ENCODE measurements at places on chromosomes 13 and 19.

DNA sequence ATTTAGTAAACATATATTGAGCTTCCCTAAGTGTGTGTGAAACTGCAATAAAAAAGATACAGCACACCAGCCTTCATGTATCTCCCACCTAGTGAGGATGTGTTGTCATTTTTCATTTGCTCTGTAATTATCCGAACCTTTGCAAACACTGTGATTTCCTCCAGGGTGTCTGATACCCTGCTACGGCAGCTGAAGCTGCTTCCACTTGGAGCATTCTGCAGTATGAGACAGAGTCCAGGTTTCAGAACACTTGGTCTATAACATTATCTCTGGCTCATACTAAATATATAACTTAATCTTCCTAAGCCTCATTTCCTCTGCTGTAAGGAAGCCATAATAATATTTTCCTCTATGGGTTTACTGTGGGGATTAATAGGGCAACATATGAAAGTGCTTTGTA is 1338.1 kb upstream of the SLC10A2 start:
- DNase-seq, result no peak

DNA sequence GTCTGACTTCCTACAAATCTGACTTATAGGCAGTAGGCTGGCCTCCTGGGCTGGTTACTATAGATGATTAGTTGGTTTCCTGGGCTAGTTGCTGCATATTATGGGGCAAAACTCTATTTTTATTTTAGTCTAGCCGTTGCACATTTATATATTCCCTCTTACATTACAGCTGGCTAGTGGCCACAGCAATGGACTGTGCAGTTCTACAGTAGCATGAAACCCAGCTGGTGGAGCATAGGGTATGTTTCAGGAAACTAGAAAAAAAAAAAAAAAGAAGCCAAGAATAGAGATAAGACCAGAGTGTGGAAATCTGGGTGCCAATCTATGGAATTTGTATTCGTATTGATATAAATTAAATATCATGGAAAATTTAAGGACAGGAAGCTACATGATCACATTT is 304.4 kb upstream of the NBEA start:
- no peak for DNase-seq

GRCh38 chr13:28316836-28317235 is 178.1 kb downstream of the FLT1 start:
- DNase-seq, result no peak

DNA sequence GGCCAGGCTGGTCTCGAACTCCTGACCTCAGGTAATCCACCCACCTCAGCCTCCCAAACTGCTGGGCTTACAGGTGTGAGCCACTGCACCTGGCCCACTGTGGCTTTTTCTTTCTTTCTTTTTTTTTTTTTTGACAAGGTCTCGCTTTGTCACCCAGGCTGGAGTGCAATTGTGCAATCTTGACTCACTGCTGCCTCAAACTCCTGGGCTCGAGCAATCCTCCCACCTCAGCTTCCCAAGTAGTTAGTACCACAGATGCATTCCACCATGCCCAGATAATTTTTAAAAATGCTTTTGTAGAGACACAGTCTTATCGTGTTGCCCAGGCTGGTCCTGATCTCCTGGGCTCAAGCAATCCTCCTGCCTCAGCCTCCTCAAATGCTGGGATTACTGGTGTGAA is 12.1 kb upstream of the FCGBP start:
- DNase-seq, result no peak

DNA sequence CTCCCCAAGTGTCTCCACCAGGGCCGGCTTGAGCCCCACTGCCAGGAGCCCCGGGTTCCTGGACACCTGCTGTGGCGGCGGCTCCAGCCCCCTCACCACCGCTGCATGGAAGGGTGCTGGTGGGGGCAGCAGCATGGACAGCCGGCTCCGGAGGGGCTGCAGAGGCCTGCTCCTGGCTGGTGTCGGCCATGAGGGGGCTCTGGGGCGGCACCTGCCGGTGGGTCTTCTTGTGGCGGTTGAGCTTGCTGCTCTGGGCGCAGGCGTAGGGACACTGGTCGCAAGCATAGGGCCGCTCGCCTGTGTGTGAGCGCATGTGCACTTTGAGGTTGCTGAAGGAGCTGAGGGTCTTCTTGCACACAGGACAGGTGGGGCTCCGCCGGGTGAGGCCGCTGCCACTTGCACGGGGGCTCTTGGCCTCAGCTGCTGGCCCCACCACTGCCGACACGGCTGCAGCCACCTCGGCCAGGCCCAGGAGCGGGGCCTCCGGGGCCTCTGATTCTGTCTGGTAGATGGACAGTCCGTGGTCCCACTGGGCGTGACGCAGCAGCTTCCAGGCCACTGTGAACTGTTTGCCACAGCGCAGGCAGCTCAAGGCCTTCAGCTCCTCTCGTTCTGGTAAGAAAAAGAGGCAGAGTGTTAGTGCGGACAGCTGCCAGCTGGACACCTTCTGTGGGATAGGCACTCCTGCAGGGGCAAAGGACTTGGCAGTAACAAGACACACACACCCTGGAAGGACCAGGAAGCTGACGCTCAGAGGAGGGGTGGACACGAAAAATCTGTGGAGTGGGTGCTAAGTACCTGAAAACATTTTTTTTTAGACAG is 4.1 kb downstream of the ZNF296 start:
- no peak for DNase-seq

GRCh38 chr19:18477042-18477779 is 39.3 kb upstream of the ISYNA1 start:
- no peak for DNase-seq

- no peak for DNase-seq
Observed at GRCh38 chr13:31242916-31243315, 43.1 kb downstream of the B3GLCT start.

GRCh38 chr13:64866331-64866730 is 2363.8 kb downstream of the PCDH9 start:
- no peak for DNase-seq

DNA sequence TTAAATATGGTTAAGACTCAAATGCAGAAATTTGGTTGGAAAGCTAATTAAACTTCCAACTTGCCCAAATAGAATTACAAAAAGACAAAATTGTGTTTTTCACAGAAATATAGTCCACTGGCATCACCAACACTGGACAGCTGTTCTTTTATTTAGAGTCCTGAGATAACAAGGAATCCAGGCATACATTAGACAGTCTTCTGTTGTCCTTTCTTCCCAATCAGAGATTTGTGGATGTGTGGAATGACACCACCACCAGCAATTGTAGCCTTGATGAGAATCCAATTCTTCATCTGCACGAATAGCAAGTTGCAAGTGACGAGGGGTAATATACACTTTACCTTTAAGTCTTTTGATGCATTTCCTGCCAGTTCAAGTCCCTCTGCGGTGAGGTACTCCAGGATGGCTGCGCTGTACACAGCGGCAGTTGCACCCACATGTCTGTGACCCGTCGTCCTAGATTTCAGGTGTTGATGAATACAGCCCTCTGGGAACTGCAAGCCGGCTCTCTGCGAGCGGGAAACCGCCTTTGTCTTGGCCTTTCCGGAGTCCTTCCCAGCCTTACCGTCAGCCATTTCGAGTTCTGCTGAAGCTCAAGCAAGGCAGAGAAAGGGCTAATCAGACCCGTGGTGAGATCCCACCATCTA is 14.7 kb downstream of the UBAC2 start:
- DNase-seq, result no peak

DNA sequence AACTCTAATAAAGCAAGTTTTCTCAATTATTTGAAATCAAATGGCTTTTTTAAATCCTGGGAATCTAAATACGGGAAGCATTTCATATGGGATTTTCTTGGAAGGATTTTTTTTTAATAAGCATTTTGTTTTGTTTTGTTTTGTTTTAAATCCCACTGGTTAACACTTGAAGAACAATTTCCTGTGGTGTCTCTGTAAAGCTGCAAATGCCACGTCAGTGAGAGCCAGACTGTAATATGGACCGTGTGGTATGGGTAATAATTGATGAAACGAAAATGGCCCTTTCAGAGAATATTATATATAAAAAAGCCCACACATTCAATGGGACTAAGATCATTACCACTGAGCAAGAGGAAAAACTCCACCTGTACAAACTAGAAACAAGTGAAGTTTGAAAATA is 33.9 kb upstream of the MIR17HG start:
- no peak for DNase-seq

DNA sequence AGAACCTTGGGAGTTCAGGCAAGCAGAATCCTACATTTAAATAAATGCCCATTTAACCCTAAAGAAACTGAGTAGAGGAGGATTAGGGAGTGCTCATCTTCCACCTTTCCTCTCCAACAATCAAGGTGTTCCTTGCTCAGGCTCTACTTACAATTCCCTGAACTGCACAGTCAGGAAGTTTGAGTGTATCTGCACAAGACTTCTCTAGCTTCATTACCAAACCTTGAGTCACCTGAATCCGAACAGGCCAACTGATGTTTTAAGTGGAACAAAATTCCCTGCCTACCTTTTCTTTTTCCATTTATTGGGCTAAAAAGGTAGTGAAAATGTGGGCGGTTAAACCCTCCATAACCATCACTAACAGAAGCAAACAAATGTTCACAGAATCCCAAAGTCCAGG is 78.3 kb downstream of the FOXO1 start:
- no peak for DNase-seq

DNA sequence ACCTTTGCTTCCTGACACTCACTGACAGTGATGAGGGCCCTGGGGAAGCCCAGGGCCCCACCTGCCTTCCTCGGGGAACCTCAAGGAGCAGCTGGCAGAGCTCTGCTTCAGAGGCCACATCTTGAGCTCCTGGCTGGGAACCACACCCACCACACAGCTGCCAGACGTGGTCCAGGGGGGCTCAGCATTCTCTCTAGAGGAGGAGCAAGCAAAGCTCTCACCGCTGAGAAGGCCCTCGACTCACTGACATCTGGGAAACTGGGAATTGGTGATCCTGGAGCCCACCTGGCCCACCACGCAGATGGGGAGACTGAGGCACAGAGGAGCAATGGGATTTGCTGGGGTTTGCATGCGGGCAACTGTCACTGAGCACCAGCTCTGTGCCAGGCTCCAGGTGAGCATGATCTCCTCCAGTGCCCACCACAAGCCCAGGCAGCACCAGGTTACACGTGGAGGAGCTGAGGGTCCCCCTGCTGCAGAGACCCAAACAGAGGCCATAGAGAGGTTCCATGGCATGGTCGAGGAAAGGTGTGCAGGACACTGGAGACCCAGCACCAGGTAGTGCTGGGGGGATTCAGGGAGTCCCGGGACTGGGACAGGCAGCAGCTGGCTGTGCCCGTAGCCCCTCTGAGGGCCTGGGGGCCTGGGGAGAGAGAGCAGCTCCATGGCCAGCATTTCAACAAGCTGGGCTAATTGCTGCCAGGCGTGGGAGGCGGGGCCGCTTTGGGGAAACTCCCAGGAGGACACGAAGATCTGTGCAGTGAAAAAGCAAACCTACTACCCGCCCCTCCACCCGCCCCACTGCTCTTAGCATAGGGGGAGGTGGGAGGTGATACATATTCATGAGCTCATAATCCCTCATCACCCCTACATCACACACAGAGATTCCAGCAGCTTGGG is 33.4 kb downstream of the PEPD start:
- no peak for DNase-seq

DNA sequence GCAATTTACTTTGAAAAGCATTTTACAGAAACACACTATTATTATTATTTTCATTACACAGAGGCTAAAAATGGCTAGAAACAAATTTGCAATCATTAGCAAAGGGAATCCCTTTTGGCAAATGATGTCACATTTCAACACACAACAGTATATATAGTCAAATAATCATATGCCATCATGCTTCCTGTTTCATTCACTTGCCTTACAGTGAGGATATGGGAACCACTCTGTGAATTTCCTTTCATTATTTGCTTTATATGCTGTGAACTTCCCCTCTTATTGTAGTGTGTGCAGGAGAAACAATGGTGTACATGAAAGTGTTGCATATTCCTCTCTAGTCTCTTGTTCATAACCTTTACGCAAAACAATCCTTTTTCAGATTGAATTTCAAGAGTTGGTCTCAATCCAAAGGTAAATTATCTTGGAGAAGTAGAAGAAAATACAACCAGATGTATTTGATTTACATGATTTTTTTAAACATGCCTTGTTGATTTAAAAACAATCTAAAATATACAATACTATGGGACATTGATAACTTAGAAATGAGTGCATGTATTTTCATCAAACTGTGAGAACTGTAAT is 657.3 kb downstream of the EFNB2 start:
- DNase-seq, result no peak

DNA sequence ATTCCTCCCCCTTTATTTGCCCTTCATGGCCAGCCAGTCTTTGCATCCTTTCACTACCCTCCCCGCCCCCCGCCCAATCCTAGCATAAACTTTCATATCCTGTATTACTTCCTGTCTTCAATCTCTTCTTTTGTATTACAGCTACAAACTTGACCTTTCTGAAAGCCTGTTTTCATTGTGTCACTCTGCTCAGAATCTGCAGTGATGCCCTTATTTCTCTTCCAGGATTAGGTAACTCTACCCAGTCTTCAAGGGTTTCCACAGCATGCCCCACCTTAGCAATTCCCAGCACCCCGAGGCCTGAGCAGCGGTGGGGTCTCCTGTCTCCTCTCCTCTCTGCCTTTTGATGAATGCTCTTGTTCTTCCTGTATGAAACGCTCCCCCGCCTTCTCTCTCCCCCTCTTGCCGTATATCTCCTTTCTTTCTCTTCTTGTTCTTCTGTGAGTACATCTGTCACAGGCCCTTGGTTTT is 145.6 kb downstream of the SHISA2 start:
- DNase-seq, result no peak

DNA sequence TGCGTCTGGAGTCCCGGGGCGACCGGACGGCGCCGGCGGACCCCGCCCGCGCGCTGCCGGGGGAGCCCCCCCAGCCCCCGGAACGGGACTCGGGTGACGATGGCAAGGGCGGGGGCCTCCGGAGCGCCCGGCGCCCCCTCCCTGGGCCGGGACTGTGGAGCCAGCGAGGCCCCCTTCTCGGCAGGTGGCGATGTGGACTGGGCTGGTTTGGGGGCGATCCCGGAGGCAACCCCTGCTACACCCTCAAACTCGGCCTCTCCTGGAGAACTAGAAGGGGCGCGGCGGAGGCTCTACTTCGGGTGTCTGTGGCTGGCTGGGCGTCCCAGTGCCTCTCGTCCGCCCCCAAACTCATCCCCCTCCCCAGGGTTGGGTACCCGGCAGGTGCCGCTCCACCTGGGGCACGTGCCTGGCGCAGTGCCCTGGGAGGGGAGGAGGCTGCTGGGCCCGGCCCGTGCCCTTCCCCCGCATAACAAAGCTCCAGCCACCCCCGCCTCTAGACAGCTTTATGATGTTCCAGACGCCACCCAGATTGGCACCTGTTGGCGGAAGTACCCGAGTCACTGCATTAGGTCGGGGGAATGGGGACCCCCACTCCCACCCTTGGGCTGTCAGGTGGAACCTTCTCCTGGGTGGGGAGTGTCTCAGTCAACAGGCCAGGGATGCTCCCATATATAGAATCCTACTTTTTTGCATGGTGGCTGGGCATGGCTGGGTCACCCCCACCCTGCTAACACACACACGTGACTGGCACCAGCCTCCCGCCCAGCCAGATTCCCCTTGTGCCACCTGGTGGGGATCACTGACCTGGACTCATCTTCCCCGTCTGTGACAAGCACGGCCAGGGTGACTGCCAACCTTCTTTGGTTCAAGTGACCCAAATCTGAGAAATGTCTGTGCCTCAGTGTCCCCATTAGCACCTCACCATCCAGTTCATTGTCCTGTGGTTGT is 722 bp downstream of the PKN1 start:
- DNase-seq, result no peak

GRCh38 chr13:72617951-72618350 is 109.5 kb downstream of the MZT1 start:
- no peak for DNase-seq
